Ovary (tissue), 10 donors: ENCODE measurements at places on chromosomes 3 and 15. TPM values are rescaled to one million over a fixed set of nuclear protein-coding genes. Genes with fewer than 3 reads are reported as not detected.
A peak's percentile ranks its signal among the peaks of the same experiment; 100 is the strongest.

GRCh38 chr3:185537369-185537970 is 14.9 kb downstream of the LIPH start:
- no peak for DNase-seq

Gene TUSC7
- total RNA-seq: not detected

- DNase-seq: peak; percentile 90
Measured at GRCh38 chr3:14921034-14921616, 26.3 kb upstream of the NR2C2 start.

Gene MNS1
- total RNA-seq: 6.2 TPM

DNA sequence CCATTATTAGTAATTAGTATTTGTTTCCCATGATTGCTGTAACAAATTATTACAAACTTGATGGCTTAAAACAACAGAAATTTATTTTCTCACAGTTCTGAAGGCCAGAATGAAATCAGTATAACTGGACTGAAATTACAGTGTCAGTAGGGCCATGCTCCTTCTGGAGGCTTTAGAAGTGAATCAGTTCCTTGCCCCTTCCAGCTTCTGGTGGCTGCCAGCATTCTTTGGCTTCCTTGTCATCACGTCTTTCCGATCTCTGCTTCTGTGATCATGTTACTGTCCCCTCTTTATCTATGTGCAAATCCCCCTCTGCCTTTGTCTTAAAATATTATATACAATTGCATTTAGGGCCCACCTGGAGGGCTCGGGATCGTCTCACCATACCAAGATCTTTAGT is 92.0 kb downstream of the FOXB1 start:
- no peak for DNase-seq

DNA sequence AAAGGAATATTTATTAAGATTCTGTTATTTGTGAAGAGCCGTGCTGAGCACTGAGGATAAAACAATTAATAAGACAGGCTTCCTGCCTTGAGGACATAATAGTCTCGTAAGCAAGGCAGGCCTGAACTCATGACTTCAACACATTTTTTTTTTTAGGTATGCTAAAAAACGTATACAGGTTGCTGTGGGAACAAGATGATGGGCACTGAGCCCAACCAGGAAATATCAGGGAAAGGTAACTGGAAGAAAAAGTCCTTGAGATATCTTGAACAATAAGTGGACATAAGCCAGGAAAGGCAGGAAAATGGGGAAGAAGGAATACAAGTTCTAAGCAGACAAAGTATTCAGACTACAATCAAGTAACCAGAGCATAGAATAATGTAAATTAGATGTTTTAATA is 26.1 kb downstream of the CERS3 start:
- no peak for DNase-seq

- DNase-seq: no peak
Measured at GRCh38 chr3:107753494-107753893, 230.7 kb downstream of the BBX start.

Gene TM4SF4
- not detected for total RNA-seq

- no peak for DNase-seq
Measured at GRCh38 chr15:91974321-91974720, 120.8 kb downstream of the SLCO3A1 start.

DNA sequence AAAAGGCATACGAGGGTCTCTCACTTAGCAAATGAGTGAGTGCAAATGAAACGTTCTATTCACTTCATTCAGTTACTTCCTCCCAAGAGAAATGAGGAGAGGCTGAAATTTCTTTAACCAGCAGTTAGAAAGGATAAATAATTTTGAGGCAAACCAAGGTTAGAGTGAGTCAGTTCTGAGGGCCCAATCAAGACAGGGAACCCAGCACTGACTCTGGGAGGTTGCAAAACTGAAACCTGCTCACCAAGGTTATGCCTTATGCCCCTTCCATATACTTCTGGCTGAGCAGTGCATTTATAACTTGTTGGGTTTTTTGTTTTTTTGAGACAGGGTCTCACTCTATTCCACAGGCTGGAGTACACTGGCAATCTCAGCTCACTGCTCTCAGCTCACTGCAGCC is 4.5 kb upstream of the RPSA start:
- DNase-seq: no peak

DNA sequence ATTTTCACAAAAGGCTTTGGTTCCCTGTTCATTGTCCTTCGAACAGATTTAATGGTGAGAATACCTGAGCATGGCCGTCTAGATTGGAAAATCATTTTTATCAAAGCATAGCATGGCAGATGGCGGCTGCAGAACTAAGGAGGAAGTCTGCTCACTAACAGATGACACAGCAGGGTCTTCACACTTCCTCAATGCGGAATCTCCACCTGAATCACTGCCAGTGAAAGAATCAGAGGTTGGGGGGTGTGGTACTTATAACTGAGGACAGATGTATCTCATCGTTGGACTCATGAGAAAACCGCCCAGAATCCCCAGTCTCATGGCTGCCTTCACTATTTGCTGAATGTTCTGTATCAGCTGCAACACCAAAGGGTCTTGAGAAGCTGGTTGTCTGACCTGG is 31.6 kb upstream of the PYGO1 start:
- no peak for DNase-seq

DNA sequence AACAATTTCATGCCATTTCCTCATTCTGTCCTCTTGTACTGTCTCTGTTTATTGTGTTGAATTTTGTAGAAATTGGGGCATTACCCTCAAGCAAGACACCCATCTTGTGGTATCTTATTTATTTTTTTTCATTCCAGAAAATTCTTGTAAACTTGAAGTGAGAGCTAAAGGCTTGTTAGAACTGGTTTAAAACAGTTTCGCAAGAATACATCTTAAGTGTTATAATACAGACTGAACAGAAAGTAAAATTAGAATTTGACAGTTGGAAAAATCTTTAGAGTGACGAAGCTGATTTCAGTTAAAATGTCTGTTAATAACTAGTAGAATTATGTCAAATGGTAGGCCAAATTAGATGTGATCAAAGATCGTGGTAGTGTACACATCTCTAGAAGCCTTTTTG is 26.9 kb downstream of the RNF13 start:
- no peak for DNase-seq

Gene SAXO2
- 6.4 TPM for total RNA-seq

- no peak for DNase-seq
Measured at GRCh38 chr3:6994081-6994668, 133.3 kb downstream of the GRM7 start.

Gene MYO5C
- total RNA-seq: 7.1 TPM

DNA sequence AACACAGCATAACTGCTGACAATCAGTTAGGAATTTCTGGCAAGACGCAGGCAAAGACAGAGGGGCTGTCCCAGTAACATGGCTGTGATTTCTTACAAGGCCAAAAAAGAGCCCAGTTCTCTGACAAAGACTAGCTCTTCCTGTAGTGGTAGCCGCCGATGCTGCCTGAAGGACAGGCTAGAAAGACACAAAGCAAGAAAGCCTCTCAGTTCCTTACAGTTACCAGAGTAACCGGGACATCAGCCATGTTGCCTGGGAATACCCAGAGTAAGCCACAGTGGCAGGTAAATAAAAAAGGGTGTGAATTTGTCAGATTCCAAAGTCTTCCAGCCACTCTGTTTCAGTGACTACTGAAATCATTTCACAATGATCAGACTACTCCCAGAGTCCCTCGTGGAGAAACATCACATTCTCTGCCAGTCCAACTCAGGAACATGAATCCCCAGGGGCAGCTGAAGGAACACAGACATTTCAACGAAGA is 493.6 kb upstream of the ADAMTS9 start:
- no peak for DNase-seq

Gene SKOR1
- total RNA-seq: 0.36 TPM

DNA sequence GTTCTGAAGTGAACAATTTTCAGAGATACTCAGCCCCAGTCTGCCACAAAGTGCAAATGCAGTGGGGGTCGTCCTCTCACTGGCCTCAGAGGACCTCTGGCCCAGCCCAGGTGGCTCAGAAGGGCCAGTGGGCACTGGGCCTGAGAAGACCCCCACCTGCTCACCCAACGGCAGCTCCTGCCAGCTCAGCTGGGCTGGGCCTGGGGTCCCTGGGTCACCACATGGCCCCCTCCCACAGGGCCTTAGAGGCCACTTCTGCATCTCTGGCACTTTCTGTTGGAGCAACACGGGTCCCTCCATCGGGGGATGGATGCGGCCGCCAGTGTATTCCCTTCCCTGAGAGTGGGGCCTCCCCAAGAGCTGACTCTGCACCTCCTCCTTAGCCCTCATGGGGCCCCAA is 262.7 kb upstream of the KCNH8 start:
- no peak for DNase-seq

Gene AMIGO3
- total RNA-seq: not detected

- no peak for DNase-seq
Measured at GRCh38 chr3:14154895-14155440, 23.4 kb downstream of the XPC start.

GRCh38 chr3:44442596-44443309 is 34.7 kb downstream of the ZNF445 start:
- no peak for DNase-seq

DNA sequence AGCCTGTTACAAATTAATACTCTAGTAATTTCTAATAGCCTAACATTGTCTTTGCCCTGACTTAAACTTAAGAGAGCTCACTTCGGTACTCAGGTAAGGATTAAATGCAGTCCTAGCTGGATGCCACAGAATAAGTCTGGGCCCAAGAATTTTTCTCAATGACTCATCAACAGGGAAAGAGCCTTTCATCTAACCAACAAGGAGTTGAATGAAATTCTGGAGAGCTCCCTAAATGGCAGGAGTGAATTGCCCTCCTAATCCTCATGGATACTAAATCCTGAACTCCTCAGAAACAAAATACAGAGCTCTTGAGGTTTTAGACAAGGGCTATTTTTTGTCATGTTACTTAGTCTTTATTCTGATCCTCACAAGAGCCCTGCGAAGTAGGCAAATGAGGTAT is 159.5 kb downstream of the PLCH1 start:
- DNase-seq: no peak

GRCh38 chr3:67685499-67685898 is 31.1 kb upstream of the SUCLG2 start:
- DNase-seq: no peak

GRCh38 chr3:183845090-183845489 is 19.7 kb upstream of the MAP6D1 start:
- DNase-seq: no peak

Gene KPNA4
- total RNA-seq: 56.5 TPM

GRCh38 chr15:47409600-47409999 is 307.7 kb upstream of the SEMA6D start:
- no peak for DNase-seq

DNA sequence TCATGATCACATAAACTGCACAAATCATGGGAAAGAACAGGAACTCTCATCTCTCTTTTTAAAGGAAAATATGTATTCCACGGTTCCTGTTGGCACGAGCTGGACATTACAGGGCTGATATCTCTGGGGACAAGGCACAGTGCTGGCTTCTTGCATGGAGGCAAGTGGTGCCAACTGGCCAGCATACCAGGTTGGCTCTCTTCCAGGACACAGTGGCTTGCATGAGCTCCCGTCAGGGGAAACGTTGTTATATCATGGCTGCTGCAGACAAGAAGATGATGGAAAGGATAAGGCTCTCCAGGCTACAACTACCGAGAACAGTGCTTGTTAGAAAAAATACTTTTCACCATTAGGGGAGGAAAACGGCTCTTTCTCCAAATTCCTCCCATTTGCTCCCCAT is 283.9 kb downstream of the RORA start:
- peak; percentile 36 for DNase-seq

- DNase-seq: no peak
Measured at GRCh38 chr3:34483311-34483887, 685.0 kb downstream of the PDCD6IP start.

- DNase-seq: no peak
Measured at GRCh38 chr15:72168808-72169190, 28.8 kb downstream of the GRAMD2A start.

Gene SLC12A1
- total RNA-seq: not detected

GRCh38 chr3:34882764-34883163 is 756.6 kb upstream of the ARPP21 start:
- DNase-seq: no peak

DNA sequence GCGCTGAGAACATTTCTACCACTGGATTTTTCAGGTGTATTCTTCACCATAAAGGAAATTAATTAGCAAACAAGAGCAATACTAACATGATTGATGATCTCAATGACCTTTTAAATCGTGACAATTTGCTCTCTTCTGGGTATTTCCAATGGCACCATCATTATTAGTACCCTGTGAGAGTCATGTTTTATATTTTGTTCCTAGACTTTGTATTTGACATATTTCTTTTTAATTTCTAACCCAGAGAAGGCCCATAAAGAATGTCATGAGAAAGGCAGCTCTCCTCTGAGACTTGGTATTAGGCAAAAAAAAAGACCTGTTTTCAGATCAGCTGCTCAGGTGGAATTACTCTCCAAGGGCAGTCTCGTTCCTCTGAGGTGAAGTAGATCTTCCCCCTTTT is 1253.4 kb downstream of the ROBO2 start:
- DNase-seq: no peak

GRCh38 chr3:26997226-26997625 is 372.0 kb downstream of the NEK10 start:
- no peak for DNase-seq

GRCh38 chr3:189563853-189564563 is 67.2 kb upstream of the TP63 start:
- DNase-seq: no peak

Gene MEX3B
- 3.9 TPM for total RNA-seq

Gene NR2E3
- 0.24 TPM for total RNA-seq

DNA sequence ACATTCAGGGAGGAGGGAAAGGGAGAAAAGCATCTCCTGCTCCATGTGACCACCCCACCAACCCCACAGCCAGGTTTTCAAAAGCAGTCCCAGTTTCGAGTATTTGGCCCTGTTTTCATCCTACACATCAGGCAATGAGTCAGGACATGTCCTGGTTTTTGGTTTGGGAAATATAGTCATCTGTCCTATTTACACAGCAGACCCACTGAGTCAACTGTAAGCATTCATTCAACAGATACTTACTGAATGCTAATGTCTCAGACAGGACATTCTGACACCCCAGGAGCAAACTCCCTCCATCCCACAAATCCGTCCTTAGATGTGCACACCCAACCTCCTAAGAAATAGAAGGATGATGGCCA is 32.9 kb downstream of the IGDCC3 start:
- no peak for DNase-seq

- DNase-seq: no peak
Measured at GRCh38 chr3:59334585-59334984, 284.8 kb upstream of the CFAP20DC start.

DNA sequence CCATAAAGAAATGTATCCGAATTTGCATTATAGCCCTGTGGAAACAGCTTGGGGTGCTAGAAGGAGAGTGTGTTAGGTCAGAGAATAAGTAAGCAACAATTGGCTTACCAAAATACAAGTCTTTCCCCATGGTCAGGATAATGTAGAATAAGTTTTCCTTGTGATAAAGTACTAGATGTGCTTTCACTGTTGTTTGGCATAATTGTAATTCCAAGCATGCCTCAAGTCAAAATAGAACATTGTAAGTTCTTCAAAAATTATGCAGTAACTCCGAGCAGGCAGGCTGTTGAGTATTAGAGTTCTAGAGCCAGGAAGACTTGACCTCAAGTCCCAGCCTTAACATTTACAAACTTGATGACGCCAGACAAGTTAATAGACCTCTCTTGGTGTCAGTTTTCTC is 242.0 kb downstream of the TUSC7 start:
- no peak for DNase-seq
